ENCODE measurements at places on chromosomes 12 and 14.

- DNase-seq: no peak
Measured at GRCh38 chr14:44620121-44621019, 113.3 kb upstream of the FSCB start.

- no peak for DNase-seq
Measured at GRCh38 chr14:67584978-67585377, 15.1 kb downstream of the PIGH start.

- no peak for DNase-seq
Measured at GRCh38 chr12:45773747-45774146, 44.2 kb downstream of the ARID2 start.

DNA sequence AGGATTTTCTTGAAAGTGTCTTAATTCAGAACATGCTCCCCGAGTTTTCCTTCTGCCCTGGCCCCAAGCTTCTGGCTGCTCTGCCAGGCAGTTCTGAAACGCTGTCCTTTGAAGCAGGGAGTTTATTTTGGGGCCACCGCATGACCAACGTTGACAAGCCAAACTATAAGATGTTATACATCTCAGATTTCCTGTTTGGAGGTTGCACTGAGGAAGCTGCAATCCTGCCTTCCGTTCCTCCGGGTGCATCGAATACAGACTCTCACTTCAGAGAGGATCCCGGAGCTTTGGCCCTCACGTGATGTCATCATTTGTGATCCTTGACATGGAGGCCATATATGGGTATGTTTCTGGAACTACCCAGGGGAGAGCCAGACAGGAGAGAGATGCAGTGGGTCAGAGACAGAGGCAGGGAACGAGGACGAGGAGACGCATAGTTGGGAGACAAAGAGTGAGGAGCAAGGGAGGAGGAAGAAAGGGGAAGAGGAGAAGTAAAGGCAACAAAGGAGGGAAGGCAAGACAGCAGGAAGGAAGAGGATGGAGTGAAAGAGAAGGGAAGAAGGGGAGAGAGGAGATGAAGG is at the start of gene ASB2:
Gene ASB2, minus strand, starts transcription at position 94 of the 581 bp plus-strand sequence. CDS start 12,031 bp downstream, outside the sequence.
- DNase-seq: no peak

- DNase-seq: no peak
Measured at GRCh38 chr12:105705235-105705634, 374.7 kb downstream of the C12orf75 start.

Data from thoracic aorta (tissue), 2 donors.